Activated CD4-positive, CD25-positive, alpha-beta regulatory T cell treated with anti-CD3 and anti-CD28 coated beads, Interleukin-2, amount 50 U/mL, for 72 hours (primary cell): ENCODE measurements at places on chromosomes 11 and 22.

DNA sequence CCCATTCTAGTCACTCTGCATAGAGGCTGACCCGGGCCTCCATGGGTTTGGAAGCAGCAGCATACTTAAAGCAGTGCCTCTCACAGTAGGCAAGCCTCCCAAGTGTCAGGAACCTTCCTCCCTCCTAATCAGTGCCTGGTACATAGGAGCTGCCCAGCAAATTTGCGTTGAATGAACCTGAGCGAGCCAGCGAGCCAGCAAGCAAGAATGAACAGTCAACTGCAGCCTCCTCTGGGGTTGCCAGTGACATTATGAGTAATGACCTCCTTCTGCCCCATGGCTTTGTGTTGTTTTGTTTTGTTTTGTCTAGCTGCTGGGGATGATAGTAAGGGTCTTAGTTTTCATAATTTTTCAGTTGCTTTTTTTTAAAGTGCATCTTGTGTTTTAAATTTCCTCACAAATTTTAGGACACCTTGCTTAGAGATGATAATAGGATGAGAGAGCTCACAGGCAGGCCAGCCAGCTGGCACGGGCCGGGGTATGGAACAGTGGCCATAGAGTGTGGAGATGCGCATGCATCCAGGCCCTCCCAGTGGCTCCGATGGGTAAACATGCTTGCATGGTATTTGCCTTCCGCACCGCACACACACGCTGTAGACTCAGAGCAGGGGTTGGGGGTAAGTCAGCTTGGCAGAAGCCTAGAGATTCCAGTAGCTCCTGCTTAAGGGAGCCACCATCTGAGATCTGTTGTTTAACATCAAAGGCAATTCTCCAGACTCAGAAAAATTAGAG, 36.1 kb downstream of the TTC12 start:
- no peak for DNase-seq

- no peak for DNase-seq
These were observed 2.0 kb downstream of the CREB3L1 start for GRCh38 chr11:46279126-46280099.

DNA sequence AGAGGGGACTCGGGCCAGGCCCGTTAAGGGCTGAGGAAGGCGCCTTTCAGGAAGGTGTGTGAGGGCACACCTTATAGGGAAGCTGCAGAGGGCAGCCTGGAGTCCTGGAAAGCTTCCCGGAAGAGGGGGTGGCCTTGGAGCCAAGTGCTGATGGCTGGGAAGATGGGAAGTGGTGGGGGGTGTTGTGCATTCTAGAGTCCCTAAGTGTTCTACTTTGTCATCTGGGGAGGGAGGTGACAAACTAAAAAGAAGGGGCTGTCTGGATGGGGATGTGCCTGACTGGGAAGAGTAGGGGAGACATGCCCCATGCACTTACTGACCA, 6.8 kb downstream of the ZDHHC8 start:
- no peak for DNase-seq

DNA sequence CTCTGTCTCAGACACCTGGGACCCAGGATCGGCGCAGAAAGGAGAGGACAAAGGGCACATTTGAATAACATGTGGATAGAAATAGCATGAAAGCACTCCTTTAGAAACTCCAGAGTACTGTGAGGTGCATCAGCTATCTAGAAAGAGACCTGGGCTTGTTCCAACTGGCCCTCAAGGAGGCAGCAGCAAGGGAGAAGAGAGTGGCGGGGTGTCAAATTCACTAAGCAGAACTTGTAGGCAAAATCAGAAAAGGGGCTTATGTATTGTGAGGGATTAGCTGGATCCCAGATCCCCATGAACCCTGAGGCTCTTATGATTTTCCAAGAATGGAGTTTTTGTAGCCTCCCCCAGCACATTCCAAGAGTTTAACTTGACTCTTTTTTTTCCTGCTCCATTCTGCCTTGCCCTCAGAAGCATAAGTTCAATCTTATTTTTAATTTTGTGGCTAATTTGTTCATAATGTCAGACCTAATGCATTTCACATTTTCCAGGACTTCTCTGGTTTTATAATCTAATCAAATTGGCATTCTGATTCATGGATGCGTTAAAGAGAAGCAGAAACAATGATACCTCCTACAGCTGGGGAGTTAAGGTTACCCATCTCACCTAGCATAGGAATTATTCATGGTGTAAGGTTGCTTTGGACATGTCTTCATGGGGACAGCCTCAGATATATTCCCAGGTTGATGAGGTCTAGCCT, 33.6 kb downstream of the USH1C start:
- no peak for DNase-seq

DNA sequence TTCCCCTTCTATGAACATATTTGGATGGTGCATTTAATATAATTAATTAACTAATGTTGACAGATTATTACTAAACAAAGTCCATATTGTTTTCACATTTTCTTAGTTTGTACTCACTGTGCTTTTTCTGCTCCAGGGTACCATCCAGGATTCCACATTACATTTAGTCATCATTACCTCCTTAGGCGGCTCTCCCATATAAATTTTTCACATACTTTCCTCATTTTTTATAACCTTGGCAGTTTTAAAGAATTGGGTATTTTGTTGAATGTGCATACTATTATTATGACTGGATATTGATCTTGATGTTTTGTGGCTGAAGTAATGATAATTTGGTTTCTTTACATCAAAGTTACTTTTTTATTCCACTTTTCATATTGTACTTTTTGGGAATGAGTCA, 755.6 kb upstream of the ANO3 start:
- no peak for DNase-seq

- no peak for DNase-seq
These were observed 26.7 kb upstream of the FBLN1 start for GRCh38 chr22:45475851-45476514.

- DNase-seq = no peak
These were observed 12.7 kb downstream of the SCUBE1 start for GRCh38 chr22:43330178-43331068.

- peak; percentile 89 for DNase-seq
These were observed at the start of gene PSMD13 for GRCh38 chr11:236774-237767. Gene PSMD13 (plus strand): TSS chr11:236976. CDS start chr11:237050, 74 bp downstream.

DNA sequence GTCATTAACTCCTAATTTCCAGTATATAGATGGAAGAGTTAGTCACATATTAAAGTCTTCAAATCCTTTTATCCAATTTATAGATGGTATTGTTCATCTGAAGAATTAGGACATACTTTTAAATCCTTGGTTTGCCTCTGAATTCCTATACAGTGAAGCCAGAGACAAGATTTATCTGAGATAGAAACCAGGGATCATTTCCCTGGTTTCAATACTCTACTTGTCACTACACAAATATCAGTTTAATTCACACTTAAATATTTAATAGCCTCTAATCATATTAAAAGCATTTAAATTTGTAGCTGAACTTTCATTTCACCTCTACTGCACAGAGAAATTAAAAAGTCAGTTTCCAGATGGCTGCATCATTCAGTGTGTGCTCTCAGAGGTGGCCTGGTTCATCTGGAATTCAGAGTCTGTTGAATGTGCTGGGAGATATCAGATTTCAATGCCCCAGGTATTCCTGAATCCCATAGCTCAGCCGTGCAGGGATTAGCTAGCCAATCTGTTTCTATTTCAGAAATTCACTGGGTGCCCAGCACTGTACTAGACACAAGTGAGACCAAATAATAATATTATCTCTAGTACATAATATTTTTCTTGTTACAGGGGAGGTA, 344.3 kb downstream of the AASDHPPT start:
- no peak for DNase-seq

DNA sequence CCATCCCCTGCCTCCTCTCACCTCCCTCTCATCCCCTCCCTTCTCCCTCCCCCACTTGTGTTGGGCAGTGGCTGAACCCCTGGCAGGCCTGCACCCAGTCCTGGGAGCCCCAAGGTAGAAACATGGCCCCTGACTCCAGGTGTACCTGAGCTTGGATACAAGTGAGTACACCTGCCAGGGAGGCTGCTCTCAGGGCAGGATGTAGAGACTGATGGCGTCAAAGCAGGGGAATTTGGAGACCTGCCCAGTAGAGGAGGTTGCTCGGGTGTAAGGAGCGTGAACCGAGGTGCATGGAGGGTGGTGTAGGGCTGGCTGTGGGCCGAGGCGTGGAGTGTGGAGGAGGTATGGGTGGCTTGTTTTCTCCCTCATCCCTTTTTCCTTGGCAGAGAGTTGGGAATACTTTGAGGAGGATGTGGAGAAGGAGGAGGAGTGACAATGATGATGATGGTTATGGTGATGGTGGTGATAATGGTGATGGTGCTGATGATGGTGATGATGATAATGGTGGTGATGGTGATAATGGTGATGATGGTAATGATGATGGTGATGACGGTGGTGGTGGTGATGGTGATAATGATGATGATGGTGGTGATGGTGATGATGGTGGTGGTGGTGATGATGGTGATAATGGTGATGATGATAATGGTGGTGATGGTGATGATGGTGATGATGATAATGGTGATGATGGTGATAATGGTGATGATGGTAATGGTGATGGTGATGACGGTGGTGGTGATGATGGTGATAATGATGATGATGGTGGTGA, 12.3 kb downstream of the MRGPRG start:
- no peak for DNase-seq

DNA sequence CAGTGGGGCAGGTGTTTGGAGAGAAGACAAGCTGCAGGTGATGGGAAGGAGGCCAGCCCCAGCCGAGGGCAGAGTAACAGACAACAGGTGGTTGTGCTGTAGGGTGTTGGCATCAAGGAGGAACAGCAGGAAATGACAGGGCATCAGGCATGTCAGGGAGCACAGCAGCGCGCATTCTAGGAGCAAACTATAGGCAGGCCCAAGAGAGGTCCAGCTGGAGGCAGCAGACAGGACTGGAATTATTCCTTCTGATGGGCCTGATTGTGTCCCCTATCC, 13.6 kb downstream of the ADM start:
- no peak for DNase-seq

GRCh38 chr11:132535830-132536229, 996.5 kb downstream of the OPCML start:
- DNase-seq = no peak
